ENCODE measurements at places on chromosomes 12 and 14.

GRCh38 chr12:95386051-95386450 is 87.9 kb upstream of the METAP2 start:
- no peak for DNase-seq

- no peak for DNase-seq
Measured at GRCh38 chr12:120399531-120399930, 30.6 kb upstream of the MSI1 start.

DNA sequence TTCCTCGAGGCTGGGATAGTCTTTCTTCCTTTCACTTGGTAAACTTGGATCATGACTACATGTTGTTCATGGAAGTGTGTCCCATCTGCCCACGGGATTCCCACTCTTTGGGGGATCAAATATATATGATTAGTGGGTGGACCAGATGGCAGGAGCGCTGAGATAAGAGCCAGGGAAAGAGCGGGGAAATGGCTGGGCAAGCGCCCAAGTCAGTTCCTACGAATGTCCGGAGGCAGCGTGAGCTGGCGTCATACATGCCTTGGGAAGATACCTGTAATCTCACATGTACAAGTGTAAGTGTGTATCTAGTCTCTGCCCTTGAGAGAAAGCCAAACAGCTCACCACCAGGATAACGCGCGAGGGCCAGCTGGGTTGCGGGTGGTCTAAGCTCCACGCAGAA is 62.3 kb downstream of the FZD10 start:
- no peak for DNase-seq

- no peak for DNase-seq
Measured at GRCh38 chr14:96098309-96098998, 59.3 kb downstream of the C14orf132 start.

DNA sequence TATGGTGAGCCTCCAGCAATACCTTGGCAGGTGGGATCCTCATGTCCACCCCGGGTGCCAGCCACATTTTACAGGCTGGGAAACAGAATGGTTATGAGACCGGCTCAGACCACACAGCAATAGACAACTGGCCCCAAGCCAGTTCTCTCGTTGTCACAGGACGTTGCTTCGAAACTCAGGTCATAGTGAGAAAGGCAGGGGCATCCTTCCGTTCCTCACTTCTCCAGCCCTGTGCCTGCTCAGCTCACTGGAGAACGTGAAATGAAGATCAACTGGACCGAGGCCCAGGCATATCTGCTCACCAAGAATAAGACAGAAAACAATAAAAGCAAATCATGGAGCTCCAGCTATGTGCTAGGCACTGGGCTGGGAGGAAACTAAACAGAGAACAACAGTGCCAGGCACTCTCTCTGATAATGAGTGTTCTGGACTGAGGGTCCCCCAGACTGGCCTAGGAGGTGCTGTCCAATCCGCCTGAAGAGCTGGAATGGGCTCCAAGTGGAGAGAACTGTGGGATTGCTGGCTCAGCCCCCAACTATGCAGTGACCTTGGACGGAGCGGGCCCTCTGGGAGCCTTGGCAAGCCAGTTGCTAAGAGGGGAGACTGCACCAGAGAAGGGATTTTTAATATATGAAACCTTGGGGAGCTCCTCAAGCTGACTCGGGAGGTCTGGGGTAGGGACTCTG is 18.8 kb upstream of the FAIM2 start:
- no peak for DNase-seq

GRCh38 chr14:90696720-90697119 is 119.5 kb downstream of the TTC7B start:
- DNase-seq = no peak

GRCh38 chr14:68349900-68350629 is 442.8 kb downstream of the ZFP36L1 start:
- no peak for DNase-seq

- no peak for DNase-seq
Measured at GRCh38 chr14:36408388-36408787, 88.0 kb upstream of the MBIP start.

DNA sequence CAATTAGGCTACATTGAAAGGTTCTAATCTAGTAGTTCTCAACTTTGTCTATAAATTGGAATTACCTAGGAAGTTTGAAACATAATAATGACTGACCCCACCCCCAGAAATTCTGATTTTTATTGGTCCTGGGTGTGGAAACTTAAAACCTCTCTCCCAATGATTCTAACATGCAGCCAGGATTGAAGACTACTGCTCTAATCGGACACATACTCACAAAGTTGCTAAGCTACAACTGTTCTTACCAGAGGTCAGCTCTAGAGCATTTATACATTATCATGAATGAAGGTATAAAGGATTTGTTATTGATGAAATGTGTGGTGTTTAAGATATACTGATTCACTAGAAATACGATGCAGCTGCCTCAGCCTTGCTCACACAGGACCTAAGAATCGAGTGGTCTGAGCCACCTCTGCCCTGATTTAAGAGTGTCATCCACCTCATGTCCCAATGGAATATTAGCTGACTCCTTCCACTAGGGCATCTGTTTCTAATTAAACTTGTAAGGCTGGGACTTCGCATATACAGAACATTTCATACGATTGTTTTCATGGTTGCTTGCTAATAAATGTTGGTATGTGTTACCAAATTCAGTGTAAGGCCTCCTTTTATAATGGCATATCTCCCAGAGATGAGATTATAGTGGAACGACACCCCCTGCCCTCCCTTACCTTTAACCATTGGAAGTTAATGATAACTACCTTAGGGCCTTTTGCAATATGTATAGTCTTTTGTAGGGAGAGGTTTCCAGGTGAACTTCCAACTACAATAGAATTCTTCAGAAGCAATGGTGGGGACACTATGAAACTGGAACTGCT is 410.8 kb upstream of the PDE3A start:
- no peak for DNase-seq

GRCh38 chr12:26620907-26621306 is 212.1 kb downstream of the ITPR2 start:
- DNase-seq = no peak

- DNase-seq = no peak
Measured at GRCh38 chr12:29559198-29559597, 61.7 kb upstream of the OVCH1 start.

DNA sequence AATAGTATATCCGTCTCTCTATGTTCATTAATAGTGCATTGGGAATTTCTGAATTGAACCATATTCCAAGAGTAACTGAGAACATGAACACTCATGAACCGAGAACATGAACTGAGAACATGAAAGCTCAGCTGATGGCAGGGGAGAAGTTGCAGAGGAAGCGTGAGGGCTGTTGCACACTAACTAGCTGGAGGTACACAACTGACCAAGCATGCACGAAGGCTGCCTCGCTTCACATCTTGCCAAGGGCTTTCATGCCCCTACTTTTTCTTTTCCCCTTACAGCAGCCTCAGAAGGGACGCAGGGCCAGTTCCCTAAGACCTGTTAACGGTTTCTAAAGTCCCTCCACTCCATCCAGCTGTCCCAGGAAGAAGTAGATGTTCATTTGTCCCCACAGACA is 4.3 kb downstream of the RNASE1 start:
- no peak for DNase-seq

GRCh38 chr12:57001448-57001906 is 4.9 kb downstream of the ZBTB39 start:
- DNase-seq = peak; percentile 68

All from natural killer cell treated with Interleukin-12 subunit alpha and Interleukin-12 subunit beta and Interleukin-15 and Interleukin-18, amount 100 ng/mL, for 72 hours (primary cell).